ENCODE measurements at places on chromosomes 2 and 18.
A peak's percentile ranks its signal among the peaks of the same experiment; 100 is the strongest.

GRCh38 chr2:72570413-72570812 is 255.4 kb downstream of the EXOC6B start:
- no peak for DNase-seq

DNA sequence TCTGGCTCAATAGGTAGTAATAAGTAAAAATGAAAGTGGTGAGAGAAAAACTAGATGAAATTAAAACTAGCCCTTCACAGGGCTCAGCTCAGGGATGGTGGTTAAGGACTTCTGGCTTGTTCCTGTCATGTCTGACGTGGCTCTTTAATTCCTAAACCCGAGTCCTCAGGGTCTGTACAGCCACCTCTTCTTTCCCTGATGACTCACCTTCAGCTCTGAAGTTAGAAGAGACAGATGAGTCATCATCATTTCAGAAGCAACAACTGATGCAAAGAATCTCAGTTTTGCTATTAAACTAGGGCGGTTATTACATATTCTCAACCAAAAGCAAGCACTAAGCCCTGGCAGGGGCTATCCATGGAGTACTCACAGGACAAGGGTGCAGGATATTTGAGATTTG is 24.0 kb upstream of the ITGB6 start:
- peak; percentile 46 for DNase-seq

DNA sequence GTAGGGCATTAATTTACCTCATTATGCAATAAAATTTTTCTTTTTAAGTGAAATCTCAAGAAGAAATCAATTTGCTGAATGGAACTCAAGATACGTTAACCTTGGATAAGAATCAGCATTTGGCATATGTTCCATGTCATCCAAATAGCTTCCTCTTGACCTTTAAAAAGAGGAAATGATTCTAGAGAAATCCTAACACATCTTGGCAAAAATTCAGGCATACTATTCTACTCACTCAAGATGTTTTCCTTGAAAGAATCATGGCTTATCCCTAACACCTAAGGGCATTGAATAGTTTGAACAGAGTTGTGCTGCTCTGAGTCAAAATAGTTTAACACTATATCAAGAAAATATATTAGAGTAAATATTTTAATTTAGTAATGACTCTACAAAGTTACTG is 678.0 kb downstream of the EPHA4 start:
- DNase-seq = no peak

DNA sequence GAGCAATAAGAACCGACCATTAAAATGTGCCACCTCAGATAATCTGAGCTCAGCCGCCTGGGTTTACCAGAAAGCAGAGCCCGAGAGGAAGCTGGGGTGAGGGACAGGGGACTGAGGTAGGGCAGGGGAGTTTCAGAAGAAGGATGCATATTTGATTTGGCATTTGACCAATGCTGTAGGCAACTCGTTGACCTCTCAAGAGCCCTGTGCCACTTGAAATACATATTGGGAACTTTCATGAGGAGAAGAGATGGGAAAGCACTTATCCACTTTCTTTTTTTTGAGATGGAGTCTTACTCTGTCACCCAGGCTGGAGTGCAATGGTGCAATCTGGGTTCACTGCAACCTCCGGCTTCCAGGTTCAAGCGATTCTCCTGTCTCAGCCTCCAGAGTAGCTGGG is 148.4 kb upstream of the SPRED2 start:
- DNase-seq = no peak

- no peak for DNase-seq
Measured at GRCh38 chr2:231321556-231322334, 73.8 kb upstream of the B3GNT7 start.

- DNase-seq = no peak
Measured at GRCh38 chr2:207662203-207662602, 37.0 kb upstream of the METTL21A start.

DNA sequence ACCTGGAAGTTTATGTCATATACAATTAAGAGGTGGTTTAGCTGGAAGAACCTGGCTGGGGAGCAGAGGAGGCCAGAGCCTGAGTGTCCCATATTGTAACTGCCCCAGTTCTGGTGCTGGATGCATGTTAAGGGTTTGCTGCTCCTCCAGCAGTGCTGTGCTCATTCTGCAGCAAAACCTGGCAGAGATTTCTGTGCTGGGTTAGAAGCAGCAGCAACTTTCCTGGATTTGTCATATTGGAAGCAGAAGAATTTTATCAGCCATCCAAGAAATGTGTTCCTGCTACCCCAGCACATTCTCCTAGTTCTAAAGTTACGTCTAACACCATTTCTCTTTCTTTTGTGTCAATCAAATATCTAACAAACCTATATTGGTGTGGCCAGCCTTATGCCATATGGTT is 284.1 kb downstream of the TDRD15 start:
- DNase-seq = no peak

- DNase-seq = no peak
Measured at GRCh38 chr2:120917886-120918285, 182.2 kb downstream of the GLI2 start.

- DNase-seq = no peak
Measured at GRCh38 chr2:85994897-85995647, 106.3 kb upstream of the ST3GAL5 start.

DNA sequence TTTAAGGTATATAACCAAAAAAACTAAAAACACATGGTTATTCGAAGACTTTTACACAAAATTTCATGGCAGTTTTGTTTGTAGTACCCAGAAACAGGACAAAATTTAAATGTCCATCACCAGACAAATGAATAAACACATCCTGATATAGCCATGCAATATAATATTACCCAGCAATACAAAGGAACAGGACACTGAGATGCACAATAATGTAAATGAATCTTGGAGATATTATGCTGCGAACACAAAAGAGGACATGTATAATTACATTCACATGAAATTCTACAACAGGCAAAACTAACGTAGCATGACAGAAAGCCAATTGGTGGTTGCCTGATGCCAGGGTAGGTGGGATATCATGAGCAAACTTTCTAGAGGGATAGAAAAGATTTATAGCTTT is 92.4 kb upstream of the OTX1 start:
- no peak for DNase-seq

DNA sequence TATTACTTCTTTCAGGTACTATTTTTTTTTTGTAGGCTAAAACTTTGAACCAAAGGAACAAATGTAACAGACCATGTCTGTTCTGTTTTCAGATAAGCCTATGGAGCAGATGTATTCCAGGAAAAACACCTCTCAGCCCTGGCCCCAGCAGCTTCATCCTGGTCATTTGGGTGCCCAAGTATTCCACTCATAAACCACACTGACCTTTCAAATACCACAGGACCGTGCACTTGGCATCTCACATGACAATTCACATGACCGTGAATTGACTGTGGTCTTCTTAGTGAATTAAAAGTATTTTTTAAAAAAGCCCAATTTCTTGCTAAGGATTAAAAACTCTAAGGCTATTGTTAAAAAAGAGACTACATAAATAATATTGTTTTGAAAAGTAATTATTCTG is 50.2 kb downstream of the SMIM21 start:
- no peak for DNase-seq

DNA sequence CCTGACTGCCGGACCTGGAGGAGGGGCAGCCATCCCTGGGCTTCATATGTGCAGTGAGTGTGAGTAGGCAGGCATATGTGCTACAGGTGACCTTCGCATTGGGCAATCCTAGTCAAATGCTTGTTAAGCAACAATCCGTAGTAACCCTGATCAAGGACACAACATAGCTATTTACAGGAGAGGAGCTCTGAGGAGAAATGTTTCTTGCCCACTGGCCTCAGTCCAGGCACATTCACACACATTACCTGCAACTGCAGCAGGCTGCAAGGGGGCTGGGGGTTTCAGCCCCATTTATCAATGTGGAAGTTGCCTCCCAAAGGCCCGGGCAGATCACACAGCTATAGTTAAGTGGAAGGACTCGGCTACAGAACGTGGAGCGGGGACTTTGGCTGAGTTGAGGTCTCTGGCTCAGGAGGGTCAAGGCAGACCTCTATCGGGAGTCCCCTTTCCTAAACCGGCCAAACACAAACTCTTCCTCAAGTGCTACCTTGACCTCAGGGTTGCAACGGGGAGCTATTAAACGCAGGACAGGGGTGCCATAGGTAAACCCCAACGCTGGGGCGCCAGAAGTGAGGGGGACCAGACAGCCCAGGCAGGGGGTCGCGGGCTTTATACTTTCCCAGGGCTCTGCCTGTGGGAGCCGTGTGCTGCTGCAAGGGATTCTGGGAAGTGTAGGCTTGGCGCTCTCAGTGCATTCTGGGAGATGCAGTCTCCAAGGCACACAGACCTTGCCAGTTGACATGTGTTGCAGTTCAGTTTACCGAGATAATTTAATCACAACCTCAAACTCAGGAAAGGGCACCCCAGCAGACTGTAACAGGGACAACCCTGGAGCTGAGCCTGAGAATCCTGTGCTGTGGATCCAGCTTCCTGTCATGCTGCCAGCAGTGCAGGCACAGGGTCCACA is 9.4 kb downstream of the KHK start:
- DNase-seq = peak; percentile 45

- DNase-seq = no peak
Measured at GRCh38 chr18:48599391-48599790, 60.6 kb downstream of the CTIF start.

- DNase-seq = no peak
Measured at GRCh38 chr18:25055076-25055475, 296.9 kb downstream of the ZNF521 start.

GRCh38 chr2:86695053-86695691 is 24.9 kb upstream of the RMND5A start:
- no peak for DNase-seq

GRCh38 chr2:279366-279765 is 8.5 kb downstream of the ALKAL2 start:
- DNase-seq = no peak

GRCh38 chr18:78720456-78721237 is 259.0 kb upstream of the SALL3 start:
- no peak for DNase-seq

- DNase-seq = no peak
Measured at GRCh38 chr2:11542275-11542819, 8.5 kb downstream of the GREB1 start.

- no peak for DNase-seq
Measured at GRCh38 chr2:45691171-45691999, 39.9 kb downstream of the PRKCE start.

- DNase-seq = no peak
Measured at GRCh38 chr2:211435331-211435730, 878.9 kb downstream of the CPS1 start.

GRCh38 chr2:45024600-45025291 is 15.5 kb upstream of the SIX2 start:
- DNase-seq = no peak

All from CD4-positive, alpha-beta T cell treated with Interleukin-15 for 4 hours (primary cell).